ENCODE measurements at places on chromosomes 1 and 21.

GRCh38 chr21:42056468-42056867, 14.6 kb upstream of the UMODL1 start:
- no peak for DNase-seq

- no peak for DNase-seq
Measured at GRCh38 chr1:177780096-177780700, 189.7 kb downstream of the SEC16B start.

DNA sequence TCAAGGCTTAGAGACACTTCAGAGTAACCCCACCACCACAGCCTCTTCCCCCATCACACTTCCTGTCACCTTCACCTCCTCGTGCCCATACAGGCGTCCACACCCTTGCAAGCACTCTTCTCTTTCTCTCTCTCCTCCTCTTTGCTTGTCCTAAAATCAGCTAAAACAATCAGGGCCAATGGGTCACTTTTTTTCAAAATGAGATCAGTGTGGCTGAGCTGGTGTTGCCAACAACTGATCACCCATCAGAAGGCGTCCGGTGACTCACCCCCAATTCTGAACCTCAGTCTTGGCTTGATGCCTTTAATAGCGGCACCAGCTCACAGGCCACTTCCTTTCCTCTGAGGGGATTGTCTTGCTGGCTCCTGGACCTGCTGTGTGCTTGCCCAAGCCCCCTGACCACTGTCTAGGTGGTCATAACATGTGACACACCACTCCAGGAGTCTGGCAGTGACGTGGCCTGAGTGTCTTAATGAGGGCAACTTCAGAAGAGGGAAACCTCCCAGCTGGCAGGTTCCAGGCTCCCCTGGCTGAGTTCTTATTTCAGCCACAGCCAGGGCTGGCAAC, 1.6 kb downstream of the DRAXIN start:
- no peak for DNase-seq

GRCh38 chr1:56215086-56215485, 364.3 kb downstream of the PLPP3 start:
- DNase-seq, result no peak

DNA sequence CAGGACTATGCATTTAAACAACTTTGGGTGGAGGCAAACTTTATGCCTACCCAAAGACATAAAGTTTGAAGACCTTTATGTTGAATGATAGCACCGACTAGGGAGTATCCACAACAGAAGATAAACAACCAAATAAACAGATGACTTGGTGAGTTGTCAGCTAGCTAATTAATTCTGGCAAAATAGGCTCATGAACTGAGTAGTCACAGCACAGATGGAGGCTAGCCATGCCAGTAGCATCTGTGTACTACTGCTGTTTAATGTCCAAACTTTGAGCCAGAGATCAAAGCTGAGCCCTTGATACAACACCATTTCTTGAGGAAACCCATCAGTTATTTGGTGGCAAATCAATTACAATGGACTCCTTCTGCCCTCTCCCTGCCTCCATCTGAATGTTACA, 40.3 kb upstream of the CCDC190 start:
- no peak for DNase-seq

DNA sequence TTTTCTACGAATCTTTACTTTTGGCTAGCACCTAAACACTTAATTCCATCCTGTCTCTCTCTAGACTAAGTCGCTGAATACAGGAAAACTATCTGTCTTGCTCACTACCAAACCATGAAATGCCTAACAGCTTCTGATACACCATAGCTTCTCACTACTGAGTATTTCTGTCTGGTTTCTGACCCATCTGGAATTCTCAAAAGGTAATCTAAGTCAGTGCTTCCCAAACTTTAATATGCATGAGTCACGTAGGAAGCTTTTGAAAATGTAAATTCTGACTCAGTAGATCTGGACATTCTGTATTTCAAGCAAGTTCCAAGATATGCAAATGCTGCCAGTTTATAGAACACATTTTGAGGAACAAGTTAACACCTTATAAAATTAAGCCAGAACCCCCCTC, 9.2 kb upstream of the OVGP1 start:
- DNase-seq, result no peak

DNA sequence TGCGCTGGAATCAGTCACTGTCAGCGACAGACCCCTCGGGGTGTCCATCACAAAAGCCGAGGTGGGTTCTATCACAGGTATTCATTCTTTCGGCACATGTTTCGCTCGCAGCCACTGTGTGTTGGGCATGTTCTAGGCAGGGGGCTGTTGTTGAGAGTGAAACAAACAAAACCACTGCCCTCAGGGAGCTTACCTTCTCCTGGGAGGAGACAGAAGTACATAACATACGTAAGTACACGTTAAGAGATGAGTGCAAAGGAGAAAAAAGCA, 6.6 kb downstream of the ATF3 start:
- DNase-seq, result no peak

DNA sequence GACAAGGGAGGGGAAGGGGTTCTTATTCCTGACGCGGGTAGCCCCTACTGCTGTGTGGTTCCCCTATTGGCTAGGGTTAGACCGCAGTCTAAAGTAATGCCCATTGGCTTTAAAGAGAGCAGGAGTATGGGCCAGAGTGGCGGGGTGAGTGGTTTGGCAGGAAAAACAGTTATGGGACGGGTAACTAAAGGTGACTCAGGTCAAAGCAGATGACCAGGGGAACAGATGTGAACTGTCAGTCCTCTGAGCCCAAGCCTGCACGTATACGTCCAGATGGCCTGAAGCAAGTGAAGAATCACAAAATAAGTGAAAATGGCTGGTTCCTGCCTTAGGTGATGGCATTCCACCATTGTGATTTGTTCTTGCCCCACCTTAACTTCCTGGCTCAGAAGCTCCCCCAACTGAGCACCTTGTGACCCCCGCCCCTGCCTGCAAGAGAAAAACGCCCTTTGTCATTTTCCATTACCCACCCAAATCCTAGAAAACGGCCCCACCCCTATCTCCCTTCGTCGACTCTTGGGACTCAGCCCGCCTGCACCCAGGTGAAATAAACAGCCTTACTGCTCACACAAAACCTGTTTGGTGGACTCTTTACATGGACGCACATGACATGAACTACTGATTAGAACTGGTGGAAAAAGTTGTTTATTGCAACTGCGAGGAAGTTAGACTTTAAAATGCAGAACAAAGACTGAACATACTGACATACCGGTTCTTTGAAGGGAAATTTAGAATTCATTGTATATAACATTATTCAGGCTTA, 758 bp upstream of the ATAD3B start:
- DNase-seq, result no peak

DNA sequence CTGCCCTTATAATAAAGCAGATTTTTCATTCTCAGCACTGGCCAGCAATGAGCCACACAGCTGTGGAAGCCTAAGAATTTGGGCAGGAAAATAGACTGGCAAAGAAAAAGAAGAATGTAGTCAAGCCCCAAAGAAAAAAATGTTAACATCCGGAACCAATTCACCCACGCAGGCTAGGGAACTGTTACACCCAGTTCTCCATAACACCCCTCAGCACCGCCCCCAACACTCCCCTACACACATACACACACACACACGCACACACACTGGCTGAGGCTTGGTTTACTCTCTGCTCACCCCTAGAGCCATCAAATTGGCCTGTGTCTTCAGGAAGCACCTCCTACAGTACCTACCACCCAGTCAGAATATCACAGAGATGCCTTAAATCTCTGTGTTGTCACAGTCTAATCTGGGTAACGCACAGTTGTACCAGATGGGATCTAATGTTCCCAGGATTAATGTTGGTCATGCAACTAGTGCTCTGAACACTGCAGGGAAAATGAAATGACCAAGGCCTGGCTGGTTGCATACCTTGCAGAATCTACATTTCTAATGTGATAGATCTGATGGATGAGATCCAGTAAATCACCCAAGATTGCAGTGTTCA, 14.5 kb downstream of the TBX15 start:
- DNase-seq, result no peak

Measured in CMK (cell line).